A549 treated with ZK216348 at 1 μM for 4 hours (cell line): ENCODE measurements at places on chromosomes 6 and 20. TPM values are rescaled to one million over a fixed set of nuclear protein-coding genes. Genes with fewer than 3 reads are reported as not detected.

The RIPPLY2 gene
- 0.65 to 0.91 TPM in 2 of 5 replicates, not detected in the others for total RNA-seq

The CMTR1 gene
- 13.7 to 17.6 TPM (median 16.5 TPM) in 5 replicates for total RNA-seq

The TXNDC5 gene
- 116 to 155 TPM (median 145 TPM) in 5 replicates for total RNA-seq

The BMP6 gene
- total RNA-seq = 12.7 to 21.8 TPM (median 19.4 TPM) in 5 replicates

The TRIM31 gene
- total RNA-seq = 1.1 to 1.3 TPM (median 1.1 TPM) in 5 replicates

The DEF6 gene
- total RNA-seq = 0.07 to 0.18 TPM (median 0.13 TPM) in 3 of 5 replicates, not detected in the others
